ENCODE measurements at places on chromosomes 2 and 18.
A peak's percentile ranks its signal among the peaks of the same experiment; 100 is the strongest.

- DNase-seq, result no peak
Measured at GRCh38 chr2:95761556-95761955, 169.8 kb downstream of the TRIM43 start.

DNA sequence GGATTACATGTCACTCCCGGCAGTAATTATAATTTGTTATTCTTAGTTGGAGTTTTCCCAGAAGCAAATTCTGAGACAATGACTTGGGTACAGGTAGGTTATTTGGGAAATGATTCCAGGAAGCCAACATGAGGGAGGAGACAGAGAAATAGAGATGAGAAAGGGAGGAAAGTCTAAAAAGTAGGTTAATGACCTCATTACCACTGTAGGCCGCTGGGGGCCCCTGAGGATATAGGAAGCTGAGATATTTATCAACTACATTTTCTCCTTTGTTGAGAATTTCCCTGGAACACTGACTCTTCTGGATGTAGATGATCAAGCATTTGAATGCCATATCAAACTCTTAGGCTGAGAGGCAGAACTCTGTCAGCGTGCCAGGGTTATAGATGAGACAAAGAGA lies 284.3 kb downstream of the ICOS start:
- no peak for DNase-seq

DNA sequence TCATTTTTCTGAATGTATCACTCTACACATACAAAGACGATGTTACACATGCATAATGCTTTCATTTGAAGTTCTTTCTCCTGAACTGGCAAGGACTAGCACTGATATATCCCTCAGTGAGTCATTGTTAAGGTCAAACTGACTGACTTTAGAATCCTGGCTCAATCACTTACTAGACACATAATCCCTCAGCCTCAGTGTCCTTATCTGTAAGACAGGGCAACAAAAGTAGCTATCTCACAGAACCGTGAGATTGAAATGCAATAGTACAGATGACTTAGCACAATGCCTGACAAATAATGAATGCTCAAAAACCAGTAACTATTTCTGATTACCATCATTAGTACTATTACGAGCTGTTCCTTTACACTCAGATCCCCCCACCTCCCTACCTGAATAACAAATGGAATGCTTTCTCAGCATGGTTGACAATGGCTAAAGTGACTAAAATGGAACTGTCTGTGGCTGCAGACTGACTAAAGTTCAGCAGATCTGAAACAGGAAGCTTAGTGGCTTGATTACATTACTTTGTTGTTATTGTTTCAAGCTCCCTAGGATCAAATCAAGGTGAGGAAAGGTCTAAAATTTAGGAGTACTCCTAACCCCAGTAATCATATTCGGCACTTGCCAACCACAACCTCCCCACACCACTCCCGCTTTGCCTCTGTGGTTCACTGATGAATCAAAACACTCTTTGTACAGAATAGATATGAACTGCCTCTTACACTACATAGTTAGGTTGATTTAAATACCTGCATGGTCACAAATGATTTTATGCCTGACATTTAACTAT lies 35.8 kb upstream of the CACNB4 start:
- no peak for DNase-seq

DNA sequence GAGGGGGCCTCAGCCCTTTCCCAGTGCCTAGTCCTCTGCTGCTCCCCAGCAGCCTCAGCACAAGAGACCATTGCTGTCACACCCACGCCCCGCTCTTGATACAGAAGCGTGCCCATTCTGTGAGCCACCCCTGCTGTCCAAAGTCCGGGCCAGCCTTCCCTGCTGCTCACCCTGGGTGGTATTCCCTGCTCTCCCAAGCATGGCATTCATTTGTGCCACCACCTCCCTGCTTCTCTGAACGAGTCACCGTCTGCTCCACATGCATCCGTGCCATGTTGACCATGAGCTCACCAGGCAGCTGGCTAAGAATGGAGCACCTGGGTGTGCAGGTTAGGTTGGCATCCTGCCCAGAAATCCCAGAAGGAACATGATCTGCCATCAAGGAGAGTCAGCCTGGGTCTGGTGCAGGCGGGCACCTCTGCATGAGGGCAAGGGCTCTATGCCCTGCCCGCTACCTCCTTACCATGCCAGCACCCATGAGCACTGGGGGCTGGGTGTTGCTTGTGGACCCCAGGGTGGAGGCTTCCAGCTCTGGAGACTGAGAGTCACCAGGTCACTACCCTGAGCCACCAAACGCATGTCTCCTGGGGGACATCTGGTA lies 63.0 kb downstream of the TWIST2 start:
- peak; percentile 14 for DNase-seq

DNA sequence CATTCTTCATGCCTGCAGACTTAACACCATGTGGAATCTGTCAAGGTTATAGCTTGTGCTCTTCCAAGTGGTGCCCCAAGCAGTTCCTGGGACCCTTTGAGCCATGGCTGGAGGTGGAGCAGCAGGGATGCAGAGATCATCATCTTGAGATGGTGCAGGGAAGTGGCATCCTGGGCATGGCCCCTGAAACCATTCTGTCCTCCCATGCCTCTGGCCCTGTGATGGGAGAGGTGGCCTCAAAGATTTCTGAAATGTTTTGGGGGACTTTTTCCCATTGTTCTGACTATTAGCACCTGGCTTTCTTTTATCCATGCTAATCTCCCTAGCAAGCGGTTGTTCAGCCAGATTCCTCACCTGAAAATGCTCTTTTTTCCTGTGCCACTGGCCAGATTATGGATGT lies 10.3 kb upstream of the TMEM37 start:
- no peak for DNase-seq
